ENCODE measurements at places on chromosomes 12 and 14.

DNA sequence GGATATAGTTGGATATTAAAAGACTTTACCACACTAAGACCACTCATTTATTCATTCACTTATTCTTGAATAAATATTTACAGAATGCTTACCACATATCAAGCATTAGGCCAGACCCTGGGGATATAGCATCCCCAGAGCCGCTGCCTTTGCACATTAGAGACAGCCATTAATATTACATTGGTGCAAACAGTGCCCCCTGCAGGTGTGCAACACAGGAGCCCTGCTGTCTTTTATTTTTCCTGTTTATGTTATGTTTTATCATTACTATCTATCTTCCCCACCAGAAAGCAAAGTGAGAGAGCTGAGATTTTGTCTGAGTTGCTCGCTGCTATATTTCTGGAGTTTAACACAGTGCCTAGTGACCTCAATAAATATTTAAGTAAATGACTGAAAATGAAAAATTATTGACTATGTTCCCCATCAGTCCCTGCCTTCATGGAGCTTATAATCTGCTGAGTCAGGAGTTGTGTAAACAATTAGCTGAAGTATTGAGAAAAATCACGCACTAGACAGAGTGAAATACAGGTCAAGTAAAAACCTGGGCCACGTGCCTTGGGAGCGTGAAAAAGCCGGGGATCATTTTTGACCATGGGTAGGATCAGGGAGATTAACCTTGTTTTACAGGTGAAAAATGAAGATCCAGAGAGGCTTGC lies 301.6 kb downstream of the PCNX1 start:
- no peak for DNase-seq

GRCh38 chr14:96470331-96470730 lies 31.9 kb upstream of the PAPOLA start:
- no peak for DNase-seq

- DNase-seq: no peak
Measured at GRCh38 chr12:12217018-12217359, 49.9 kb downstream of the LRP6 start.

DNA sequence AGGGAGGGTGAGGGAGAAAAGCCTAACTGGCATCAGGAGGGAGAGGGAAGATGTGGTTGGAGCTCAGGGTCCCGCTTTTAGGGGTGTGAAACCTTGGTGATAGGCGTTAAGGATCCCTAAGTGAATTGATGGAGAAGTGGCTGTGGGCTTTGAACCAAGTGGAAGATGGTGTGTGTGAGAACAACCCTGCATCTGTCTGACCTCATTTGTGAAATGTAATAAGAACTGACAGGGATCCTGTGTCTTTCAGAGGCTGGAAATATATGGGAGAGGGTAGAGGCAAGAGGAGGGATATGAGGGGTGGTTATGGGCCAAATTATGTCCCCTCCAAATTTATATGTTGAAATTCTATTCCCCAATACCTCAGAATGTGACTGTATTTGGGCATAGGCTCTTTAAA lies 63.8 kb upstream of the NRXN3 start:
- DNase-seq: no peak

DNA sequence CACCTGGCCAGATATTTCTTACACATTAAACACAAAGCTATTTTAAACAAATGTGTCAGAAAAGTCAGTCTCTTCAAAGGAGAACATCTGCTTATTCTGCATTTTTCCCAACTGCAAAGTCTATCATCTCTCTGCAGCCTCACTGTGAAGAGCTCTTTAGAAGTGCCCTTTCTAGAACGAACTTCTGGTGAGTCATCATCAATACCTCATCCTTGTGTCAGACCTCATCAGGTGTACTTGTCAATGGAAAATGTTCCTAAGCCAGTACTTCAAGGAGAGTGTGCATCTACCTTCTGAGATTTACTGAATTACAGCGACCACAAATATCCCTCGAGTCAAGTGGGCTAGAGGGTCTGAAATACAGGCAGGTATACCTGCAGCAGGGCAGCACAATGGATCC lies 457.3 kb downstream of the LRIG3 start:
- DNase-seq: no peak

GRCh38 chr14:94827711-94828447 lies 58.0 kb upstream of the GSC start:
- DNase-seq: peak; percentile 78
